ENCODE measurements at places on chromosomes 12 and 14. TPM values are rescaled to one million over a fixed set of nuclear protein-coding genes. Genes with fewer than 3 reads are reported as not detected.

Gene ING4
- total RNA-seq: 30.8 TPM

Gene LPAR5
- total RNA-seq: 25.3 TPM

Gene GNG2
- total RNA-seq: 32.0 TPM

Gene SARNP
- total RNA-seq: 85.5 TPM

Gene CYP46A1
- 10.8 TPM for total RNA-seq
